ENCODE measurements at places on chromosomes 2 and 18. TPM values are rescaled to one million over a fixed set of nuclear protein-coding genes. Genes with fewer than 3 reads are reported as not detected.

The TGFA gene
- total RNA-seq: 14.2 TPM

The TDRD15 gene
- 3.0 TPM for total RNA-seq

The IL36B gene
- total RNA-seq: not detected

The RSAD2 gene
- 6.9 TPM for total RNA-seq

The SATB2 gene
- 532 TPM for total RNA-seq

DNA sequence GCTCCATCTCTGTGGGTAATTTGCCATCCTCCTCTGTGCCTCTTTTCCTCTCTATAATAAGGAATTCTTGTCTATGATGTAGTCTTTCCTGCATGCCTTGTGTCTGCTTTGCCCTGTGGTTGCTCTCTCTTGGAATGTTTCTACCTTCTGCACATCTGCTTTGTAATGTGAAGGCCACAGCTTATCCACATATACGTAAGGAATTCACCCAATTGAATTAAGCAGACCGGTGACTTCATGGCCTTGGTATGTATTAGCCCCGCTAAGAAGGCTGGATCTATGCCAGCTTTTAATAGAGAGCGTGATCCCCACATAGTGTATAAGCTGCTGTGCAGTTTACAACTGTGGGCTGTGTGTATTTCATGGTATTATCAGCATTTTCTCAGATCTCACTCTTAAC, 274.7 kb downstream of the RNF144A start:
- no peak for DNase-seq

DNA sequence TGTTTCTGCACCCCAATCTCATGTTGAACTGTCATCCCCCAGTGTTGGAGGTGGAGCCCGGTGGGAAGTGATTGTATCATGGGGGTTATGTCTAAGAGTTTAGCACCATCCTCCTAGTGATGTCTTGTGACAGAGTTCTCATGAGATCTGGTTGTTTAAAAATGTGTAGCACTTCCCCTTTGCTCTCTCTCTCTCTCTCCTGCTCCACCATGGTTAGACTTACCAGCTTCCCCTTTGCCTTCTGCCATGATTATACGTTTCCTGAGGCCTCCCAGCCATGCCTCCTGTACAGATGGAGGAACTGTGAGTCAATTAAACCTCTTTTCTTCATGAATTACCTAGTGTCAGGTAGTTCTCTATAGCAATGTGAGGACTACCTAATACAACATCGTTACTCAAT, 396.9 kb upstream of the LRATD1 start:
- DNase-seq: no peak

DNA sequence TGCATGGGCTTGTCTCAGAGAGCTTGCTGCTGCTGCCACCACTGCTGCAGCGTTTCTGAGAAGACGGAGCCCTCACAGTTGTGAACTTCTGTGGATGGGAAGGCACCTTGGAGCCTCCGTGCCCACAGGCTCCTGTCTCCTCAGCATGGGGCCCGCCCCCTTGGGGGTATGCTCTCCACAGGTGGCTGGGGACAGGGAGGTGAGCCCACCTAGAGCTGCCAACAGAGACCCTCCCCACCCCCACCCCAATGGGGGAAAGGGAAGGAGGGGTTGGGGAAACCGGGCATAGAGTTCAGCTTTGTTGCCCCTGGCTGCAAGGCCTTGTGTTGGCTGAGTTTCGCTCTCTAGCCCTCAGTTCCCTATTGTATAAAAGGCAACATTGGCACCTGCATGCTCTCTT, 76.1 kb downstream of the INPP4A start:
- DNase-seq: no peak

DNA sequence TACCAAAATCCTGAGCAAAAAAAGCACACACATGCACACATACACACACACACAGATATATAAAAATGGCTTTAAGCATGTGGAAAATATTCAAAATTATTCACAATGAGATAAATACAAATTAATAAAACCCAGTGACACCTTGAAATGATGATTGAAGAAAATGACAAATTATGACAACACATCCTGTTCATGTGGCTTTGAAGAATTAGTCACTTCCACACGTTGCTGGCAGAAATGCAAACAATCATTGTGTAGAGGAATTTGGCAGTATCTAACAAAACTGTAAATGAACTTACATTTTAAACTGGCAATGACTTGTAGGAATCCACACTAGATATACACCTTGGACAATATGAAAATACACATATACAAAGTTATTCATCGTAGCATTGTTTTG, 95.8 kb upstream of the RGPD4 start:
- DNase-seq: no peak

DNA sequence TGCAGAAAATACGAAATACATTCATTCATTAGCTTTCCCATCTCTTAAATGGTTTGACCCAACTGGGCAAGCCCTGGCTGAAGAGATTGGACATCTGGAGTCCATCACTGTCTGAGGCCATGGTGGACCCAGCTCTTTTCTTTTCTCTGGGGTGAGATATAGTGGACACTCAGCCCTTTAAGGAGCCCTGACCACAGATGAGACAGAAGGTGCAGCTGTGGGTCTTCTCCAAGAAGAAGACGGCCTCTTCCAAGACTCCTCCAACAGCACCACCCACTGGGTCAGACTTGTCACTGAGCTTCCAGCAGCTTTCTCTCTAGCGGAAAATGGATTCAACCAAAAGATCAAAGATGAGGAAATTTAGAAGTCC, 27.2 kb downstream of the TWIST2 start:
- DNase-seq: no peak

DNA sequence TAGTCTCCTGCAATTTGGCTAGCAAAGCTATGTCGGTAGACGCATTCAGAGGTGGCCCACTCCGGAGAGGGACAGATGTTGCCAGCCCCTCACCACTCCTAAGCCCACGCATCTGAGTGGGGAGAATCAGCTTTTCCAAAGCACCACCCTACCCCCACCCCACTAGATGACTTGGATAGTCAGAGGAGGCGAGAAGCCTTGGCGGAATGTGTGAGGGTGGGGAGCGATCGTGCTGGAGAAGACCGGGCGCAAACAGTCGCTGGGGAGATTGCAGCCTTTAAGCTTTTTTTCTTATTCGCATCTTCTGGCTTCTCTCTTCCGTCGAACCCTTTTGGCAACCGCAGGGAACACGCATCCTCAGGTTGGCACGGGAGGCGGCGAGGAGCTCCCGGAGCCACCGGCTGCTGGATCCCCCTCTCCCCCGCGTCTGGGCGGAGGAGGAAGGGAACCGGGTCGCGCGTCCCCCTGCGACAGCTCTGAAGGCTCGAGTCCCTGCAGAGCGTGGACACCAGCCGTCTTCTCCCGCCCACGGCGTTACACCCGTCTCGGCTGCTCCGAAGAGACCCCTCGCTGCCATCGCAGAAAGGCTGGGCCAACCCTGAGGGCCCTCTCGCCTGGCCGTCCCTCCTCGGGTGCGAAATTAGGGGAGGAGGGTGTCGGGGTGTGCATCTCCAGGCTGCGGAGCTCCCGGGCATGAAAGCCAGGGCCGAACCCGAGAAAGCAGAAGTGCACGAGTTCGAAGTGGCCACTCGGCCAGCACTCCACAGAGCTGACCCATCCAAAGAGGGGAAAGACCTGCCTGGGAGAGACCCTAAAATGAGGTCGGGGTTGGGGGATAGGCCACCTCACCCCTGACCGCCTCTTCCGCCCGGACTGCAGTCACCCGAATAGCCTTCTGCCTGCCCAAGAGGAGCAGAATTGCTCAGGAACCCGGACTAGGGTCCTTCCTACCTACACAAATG, 12.2 kb downstream of the EVX2 start:
- no peak for DNase-seq

- no peak for DNase-seq
These were observed 23.3 kb upstream of the MAPRE3 start for GRCh38 chr2:26946841-26947784.

GRCh38 chr2:28590496-28591301, 94.8 kb downstream of the PLB1 start:
- DNase-seq: no peak

GRCh38 chr2:136919682-136920081, 154.3 kb downstream of the THSD7B start:
- DNase-seq: no peak

- no peak for DNase-seq
These were observed 1490.2 kb upstream of the SLC39A10 start for GRCh38 chr2:194166818-194167217.

DNA sequence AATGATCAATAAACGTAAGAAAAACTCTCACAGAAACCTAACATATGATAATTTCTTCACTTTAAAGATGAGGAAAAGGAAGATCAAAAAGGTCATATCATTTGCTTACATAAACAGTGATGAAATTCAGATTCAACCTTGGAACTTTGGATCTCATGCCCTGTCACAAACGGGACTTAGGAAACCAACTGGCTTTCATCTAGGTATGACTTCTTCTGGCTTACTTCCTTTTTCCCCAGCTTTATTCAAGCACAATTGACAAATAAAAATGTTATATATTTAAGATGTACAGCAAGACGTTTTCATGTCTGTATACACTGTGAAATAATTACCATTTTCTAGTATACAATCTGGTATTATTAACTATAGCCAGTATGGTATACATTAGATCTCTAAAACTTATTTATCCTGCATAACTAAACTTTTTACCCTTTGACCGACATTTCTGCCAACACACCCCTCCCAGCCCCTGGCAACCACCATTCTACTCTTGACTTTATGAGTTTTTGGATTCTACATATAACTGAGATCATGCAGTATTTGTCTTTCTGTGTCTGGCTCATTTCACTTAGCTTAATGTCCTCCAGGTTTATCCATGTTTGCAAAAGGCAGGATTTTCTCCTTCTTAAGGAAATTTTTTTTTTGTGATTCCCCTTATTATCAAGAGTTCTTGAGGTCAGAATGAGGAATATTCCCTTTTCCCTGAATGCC, 46.0 kb upstream of the COBLL1 start:
- no peak for DNase-seq

GRCh38 chr2:196177124-196177523, 5.7 kb upstream of the STK17B start:
- DNase-seq: no peak

DNA sequence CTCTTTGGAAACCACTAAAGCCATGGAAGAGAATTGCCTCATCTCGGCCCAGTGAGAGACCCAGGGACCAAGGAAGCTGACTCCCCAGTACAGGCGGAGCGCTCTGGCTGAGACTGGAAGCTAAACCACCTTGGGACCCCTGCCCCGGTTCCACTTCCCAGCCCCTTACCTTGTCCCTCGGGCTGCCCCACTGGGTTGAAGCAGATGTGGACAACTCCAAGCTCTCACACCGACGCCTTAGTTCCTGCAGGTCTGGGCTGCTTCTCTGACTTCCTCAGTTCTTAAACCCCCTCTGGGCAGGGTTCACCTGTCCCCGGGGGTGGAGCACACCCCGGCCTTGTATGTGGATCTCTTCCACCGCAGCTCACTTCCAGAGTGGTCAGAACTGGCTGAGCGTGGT, 266.2 kb downstream of the PHLPP1 start:
- DNase-seq: no peak

DNA sequence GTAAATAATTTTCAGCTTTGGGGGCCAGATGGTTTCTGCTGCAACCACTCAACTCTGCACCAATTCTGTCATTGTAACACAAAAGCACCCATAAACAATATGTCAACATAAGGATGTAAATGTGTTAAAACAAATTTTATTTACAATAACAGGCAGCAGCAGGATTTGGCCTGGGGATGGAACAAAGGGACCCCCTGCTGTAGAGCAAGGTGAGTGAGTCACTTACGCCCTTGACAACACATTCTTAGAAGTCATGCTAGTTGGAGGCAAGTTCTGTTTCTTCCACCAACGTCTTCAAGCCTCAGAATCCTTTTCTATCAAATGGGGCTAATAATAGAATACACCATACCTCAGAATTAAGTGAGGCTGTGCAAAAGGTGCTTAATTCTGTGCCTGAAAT, 610.2 kb upstream of the SYT4 start:
- no peak for DNase-seq

GRCh38 chr2:237097326-237097910, 11.7 kb downstream of the COPS8 start:
- DNase-seq: no peak

GRCh38 chr2:173357346-173357745, 2.7 kb downstream of the CDCA7 start:
- no peak for DNase-seq

Data from occipital lobe (tissue), 3 donors.